ENCODE measurements at places on chromosomes 1 and 21. TPM values are rescaled to one million over a fixed set of nuclear protein-coding genes. Genes with fewer than 3 reads are reported as not detected.

SLC6A17 gene
- total RNA-seq = 0.35 TPM

DNA sequence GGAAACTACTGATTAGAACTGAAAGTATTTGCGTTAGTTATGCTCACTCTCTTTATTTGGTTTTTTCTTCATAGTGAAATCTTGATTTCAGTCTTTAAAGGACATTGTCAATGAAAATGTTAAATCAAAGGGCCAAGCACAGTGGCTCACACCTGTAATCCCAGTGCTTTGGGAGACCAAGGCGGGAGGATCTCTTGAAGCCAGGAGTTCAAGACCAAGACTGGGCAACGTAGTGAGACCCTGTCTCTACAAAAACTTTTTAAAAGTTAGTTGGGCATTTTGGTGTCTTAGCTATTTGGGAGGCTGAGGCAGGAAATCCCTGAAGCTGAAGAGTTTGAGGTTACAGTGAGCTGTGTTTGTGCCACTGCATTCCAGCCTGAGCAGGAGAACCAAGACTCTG is 13.6 kb downstream of the RLF start:
- DNase-seq = no peak

GRCh38 chr1:27522432-27523336 is 32.7 kb upstream of the WASF2 start:
- DNase-seq = no peak

AIM2 gene
- 0.86 TPM for total RNA-seq
